ENCODE measurements at places on chromosomes 13 and 19.

DNA sequence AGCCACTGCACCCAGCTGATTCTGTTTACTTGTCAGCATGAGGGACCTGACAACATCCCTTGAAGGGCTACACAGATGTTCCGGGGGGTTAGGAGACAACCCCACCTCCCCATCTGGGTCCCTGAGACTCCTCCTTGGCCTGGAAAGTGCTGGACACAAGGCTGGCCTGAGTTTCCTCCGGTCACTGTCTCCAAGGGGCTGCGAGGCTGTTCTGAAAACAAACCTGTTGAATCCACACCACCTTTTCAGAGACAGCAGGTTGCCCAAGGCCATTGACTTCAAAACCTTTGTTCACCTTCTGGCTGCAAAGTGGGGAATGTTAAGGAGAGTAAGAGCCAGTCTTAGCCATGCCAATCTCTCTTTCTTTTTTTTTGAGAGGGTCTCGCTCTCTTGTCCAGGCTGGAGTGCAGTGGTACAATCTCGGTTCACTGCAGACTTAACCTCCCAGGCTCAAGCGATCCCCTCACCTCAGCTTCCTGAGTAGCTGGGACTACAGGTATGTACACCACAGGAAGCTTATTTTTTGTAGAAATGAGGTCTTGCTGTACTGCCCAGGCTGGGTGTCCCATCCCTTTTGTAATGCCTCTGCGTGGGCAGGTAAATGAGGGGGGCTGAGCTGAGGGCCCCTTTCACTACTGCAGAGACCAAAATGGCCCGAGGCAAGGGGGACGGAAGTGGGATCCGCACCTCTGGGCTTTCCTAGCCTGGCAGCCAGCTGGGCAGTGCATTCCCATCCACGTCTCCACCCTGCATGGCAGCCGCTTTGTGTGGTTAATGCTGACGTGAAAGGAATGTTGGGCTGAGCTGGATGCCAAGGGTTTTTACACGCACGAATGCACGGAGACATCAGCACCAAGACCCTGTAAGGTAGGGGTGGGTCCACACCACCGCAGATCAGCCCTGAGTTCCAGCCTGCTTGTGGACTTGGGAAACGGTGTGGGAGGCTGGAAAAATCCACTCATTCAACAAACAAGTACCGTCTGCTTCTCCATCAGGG lies 1.9 kb upstream of the ZNF628 start:
- DNase-seq = no peak

DNA sequence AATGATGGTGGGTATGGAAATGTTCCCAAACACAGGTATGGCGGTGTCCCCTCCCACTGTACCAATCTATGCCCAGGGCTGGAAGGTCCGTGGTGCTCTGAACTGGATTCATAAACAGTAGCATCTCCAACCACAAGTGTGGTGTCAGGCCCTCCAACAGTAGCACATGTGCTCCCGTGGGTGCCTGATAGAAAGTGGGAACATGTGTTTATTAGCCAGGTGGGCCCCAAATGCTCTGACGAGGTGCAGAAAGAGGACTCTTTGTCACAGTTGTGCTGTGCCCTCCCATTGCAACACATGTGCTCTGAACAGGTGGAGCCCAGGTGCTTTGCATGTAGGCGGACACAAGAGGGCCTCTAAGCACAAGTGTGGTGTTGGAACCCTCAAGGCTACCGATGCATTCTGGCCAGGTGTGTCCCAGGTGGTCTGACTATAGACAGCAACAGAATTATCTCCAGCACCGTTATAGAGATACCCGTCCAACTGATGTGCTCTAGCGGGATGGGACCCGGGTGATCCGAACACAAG lies 75.4 kb upstream of the ZNF30 start:
- no peak for DNase-seq

DNA sequence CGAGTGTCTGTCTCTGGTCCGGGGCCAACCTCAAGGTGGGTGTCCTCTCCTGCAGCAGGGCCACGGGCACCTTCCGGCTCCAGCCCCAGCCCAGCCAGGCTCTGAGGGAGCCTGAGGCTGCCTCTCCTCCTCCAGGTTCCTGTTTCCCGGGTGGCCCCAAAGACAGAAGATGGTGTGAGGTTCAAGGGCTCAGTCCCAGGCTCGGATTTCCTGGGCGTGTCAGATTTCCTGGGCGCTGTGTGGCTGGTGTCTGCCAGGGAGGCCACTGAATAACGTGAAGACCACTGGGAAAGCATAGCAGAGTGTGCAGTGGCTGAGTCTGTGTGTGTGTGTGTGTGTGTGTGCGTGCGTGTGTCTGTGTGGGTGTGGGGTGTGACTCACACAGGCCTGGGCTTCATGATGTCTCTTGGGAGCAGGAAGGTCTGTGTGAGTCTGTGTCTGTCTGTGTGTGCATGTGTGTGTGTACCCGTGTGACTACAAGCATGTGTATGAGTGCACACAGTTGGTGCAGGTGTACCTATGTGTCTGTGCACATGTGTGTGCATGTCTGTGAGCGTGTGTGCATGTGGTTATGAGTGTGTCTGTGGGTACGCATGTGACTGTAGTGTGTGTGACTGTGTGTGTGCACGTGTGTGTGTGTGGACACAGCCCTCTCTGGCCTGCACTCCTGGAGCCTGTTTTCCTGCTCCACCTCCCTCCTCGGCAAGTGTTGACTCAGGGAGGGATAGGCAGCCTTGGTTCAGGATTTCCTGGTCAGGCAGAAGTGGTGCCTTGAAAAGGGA lies 28.3 kb downstream of the CEBPA start:
- DNase-seq = peak; percentile 15

GRCh38 chr19:35991731-35992450 lies 3.1 kb upstream of the SDHAF1 start:
- no peak for DNase-seq

DNA sequence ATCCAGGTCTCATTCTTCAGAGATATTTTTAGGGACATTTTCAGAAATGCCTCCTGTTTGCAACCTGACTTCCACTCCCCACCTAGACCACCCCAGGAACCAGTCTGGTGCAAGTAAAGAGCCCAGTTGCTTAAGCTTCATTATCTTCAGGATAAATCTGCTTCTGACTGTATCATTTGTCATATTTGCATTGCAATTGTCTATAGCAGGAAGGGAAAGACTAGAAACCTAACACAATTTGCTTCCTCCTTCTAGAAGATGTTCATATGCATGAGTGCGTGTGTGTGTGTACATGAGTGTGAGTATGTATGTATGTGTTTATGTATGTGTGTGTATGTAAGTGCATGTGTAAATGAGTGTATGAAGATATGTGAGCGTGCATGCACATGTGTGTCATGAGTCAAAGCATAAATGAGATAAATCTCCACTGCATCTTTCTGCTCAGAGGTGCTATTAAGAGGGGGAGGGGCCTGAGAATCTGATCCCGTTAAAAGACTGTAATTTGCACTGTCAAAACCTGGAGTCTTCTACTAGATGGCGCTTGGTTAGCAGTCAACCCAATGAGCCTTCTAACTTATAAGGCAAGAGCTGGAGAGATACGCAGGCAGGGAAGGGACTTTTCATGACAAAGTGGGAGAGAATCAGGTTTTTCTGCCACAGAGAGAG lies 178.8 kb upstream of the KL start:
- DNase-seq = no peak

DNA sequence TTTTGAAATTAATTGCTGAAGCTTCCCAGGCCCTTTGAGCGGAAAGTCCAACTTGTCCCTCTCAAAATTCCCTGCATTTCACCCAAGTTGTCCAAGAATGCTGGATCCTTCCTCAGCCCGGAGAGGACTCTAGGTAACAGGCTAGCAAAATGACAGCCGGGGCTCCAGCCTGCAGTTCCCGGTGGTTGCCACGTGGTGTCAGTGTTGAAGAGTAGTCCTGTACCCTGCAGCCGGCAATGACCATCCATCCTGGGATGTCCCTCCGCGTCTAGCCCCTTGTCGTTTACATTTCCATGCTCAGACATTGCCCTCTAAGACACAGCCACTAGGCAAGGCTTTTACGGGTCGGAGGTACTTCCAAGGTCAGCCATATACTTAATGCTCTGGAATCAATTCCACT lies 31.4 kb upstream of the MTIF3 start:
- DNase-seq = no peak

DNA sequence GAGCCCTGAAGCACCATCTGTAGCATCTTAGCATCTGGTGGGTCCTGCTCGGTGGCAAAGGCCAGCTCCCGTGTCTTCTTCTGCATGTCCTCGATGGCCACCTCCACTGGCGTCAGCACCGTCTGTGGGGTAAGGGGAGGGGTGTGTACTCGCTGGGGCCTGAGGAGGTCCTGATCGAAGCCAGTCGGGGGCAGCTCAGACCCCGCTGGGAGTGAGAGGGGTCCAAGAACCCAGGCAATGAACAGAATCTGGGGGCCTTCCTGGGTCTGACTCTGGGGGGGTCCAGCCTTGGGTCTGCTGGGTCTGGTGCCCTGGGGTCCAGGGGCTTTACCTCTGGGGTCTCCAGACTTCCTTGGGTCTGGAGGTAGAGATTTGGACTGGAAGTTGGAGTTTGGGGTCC lies 3.6 kb upstream of the KANK2 start:
- DNase-seq = no peak

GRCh38 chr19:1110809-1111640 lies 7.2 kb downstream of the GPX4 start:
- DNase-seq = no peak

- no peak for DNase-seq
Measured at GRCh38 chr13:98648686-98649085, 71.8 kb upstream of the STK24 start.

- DNase-seq = no peak
Measured at GRCh38 chr13:64130171-64130570, 2714.5 kb upstream of the PCDH20 start.

DNA sequence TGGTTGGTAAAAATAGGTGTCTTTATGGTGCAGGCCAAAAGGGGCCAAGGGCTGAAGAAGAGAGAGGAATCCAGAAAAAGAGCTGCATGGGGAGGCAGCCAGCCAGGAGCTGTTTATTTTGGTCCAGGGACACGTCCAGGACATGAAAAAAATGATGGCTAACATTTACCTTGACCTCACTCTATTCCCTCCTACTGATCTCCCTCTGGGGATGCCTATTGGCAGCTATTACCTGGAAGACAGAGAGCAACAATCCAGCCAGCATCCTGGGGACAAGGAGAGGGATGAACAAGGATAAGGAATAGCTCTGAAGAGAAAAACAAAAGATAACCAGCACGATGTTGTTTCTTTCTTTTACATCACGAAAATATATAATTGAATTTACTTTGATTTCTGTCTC lies 1599.6 kb downstream of the SLITRK5 start:
- no peak for DNase-seq

DNA sequence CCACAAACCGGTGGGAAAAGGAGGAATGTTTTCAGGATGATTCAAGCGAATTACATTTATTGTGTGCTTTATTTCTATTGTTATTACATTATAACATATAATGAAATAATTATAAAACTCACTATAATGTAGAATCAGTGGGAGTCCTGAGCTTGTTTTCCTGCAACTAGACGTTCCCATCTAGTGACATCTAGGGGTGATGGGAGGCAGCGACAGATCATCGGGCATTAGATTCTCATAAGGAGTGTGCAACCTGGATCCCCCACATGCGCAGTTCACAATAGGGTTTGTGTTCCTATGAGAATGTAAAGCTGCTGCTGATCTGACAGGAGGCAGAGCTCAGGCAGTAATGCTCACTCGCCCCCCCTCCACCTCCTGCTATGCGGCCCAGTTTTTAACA lies 54.5 kb downstream of the SPTBN4 start:
- DNase-seq = no peak
